Activated CD8-positive, alpha-beta T cell treated with anti-CD3 and anti-CD28 coated beads for 36 hours (primary cell): ENCODE measurements at places on chromosomes 4 and X.

- DNase-seq, result no peak
Measured at GRCh38 chr4:67754288-67754687, at the start of gene GNRHR. TSS of gene GNRHR (minus strand) at chr4:67754388. CDS start at chr4:67754335, 53 bp downstream.

GRCh38 chrX:48683411-48683982, at the start of gene WAS:
TSS of gene WAS (plus strand) at chrX:48683799. CDS start at chrX:48683854, 55 bp downstream.
- DNase-seq, result peak; percentile 74

GRCh38 chr4:99414401-99414800, 20.7 kb downstream of the ADH7 start:
- DNase-seq, result no peak

DNA sequence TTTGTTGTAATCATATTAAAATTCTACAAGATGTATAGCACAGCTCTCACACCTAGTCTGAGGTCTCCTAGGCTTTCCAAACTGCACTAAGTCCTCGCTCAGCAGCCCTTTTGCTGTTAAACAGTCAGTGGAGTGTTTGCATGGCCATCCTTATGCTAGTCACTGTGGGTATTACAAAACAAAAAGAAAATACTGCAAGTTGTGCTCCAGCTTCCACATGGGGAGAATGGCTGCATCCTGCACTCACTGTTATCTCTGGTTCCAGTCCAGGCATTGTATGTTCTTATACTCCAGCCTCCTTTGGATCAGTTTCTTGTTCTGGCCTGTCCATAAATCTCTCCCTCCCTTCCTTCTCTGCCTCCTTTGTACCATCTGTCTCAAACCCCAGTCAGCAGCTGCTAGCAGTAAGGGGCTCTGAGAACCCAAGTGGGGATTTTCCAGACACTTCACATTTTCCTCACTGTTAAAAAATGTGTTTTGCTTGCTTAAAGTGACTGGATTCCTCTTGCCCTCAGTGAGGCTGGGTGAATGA, 38.5 kb upstream of the BMP15 start:
- DNase-seq, result no peak

GRCh38 chr4:165966833-165967232, 93.8 kb downstream of the TLL1 start:
- DNase-seq, result no peak

GRCh38 chrX:148513661-148514060, 13.2 kb downstream of the AFF2 start:
- DNase-seq, result no peak

GRCh38 chrX:7580127-7580526, 262.8 kb upstream of the VCX start:
- DNase-seq, result no peak

DNA sequence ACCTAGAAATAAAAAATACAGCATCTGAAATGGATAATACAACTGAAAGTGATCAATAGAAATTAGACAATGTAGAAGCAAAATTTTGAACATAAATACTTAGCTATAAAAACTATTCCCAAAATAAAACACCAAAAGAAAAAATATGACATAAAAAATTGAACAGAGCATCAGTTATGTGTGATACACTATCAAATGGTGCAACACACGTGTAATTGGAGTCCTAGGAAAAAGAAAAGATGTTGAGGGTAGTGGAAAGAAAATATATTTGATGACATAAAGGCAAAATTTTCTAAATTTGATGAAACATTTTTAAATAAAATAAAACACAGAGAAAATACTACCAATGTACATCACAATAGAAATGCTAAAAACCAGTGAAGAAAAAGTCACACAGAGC, 63.1 kb downstream of the NPY2R start:
- no peak for DNase-seq

GRCh38 chr4:113694008-113694407, 67.5 kb downstream of the CAMK2D start:
- no peak for DNase-seq

DNA sequence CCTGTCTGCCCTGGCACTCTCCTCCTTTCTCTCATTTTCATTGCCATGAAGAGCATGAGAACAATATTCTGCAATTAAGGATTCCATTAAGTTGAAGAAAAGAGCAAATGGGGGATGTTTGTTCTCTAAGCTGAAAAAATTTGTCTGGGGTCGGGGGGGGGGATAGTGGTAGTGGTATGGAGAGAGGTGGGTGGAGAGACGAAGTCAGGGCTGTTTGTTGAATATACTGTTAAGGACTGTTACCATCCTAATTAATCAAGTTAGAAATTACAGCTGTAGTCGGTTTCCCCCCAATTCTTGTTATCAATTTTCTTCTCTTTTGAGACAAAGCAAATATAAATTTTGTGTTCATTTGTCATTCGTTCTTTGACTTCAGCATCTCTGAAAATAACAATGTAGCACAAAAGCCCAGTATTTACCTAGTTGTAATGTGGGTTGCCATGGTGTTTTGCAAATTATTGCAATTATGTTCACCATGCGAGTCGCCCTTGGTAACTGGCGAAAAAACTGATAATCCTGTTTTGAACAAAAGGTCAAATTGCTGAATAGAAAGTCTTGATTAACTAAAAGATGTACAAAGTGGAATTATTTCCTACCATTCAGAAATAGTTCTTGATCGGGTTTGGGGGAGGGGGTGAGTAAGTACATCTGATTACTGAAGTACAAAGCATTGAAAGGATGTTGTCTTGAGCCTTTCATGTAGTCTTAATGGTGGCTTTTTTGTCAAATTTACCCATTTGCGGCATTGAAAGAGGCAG, 139.1 kb downstream of the ARX start:
- DNase-seq, result no peak

DNA sequence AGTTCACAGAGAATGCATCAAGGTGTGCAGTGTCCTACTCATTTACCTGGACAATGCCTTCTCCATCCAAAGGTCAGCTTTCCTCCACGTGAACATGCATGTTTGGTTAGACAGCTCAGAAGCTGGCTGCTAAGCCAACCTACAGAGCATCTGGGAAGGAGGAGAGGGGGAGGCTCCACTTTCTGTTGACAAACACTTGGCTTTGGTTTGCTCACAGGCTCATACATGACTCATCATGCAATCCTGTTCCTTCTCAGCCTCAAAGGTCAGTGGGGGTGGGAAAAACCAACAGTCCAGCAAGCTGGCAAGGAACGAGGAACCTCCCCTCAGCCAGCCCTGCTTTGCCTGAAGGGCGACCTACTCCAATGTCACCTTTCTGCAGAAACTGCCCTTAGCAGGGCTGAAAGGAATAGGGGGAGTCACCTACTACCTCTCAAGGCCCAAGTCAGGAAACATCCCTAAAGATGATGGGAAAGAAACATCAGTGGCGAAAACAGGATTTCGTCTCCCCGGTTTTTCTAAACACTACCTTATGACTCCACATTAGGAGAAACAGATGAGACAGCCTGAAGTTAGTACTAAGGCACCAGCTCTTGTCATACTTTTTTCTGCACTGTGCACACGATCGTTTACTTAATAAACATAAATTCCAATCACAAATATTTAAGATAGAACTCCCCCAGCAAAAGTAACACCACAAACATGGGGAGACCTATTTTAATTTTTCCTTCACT, 37.9 kb downstream of the RELL1 start:
- DNase-seq, result no peak

DNA sequence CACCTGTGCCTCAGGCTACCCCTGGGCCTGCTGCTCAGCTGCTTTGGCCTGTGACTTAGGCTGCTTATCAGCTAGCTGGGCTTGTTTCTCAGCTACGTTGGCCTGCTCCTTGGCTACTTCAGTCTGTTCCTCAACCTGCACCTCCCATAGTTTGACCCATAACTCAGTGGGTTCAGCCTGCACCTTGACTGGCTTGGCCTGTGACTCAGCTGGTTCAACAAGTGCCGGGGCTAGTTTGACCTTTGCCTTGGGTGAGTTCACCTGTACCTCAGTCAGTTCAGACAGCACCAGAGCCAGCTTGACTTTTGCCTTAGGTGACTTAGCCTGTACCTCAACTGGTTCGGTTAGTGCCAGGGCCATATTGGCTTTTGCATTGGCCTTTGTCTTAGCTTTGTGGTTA, 171.2 kb downstream of the MSN start:
- no peak for DNase-seq

DNA sequence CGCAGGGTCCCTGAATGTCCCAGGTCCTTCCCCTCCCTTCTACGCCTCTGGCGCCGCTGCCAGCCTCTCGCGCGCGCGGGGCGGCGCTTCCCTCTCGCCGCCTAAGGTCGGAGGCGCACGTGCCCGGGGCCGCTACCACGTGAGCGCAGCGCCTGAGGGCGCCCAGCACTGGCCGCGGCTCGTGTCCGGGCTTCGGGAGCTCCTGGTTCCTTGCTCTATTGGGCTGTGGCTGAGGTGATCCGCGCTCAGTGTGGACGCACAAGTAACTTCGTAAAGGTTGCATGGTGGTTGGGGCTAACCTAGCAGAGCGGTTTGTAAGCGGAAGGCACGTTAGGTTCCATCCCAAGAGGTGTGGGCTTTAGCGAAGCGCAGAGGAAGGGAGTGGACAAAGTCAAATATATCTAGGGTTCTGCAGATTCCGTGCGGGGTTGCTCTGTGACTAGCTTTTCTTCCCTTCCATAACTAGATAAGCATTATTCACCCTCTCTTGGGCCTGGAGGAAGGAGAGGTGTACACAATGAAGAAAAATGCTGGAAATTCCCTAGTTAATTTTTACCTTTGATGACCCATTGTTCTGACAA, 1.8 kb downstream of the TLL1 start:
- DNase-seq, result peak; percentile 4

- no peak for DNase-seq
Measured at GRCh38 chr4:81632581-81633299, 161.0 kb upstream of the RASGEF1B start.

GRCh38 chr4:101682946-101683345, 107.6 kb upstream of the BANK1 start:
- DNase-seq, result no peak

- DNase-seq, result no peak
Measured at GRCh38 chrX:129965166-129965565, 17.3 kb upstream of the BCORL1 start.

DNA sequence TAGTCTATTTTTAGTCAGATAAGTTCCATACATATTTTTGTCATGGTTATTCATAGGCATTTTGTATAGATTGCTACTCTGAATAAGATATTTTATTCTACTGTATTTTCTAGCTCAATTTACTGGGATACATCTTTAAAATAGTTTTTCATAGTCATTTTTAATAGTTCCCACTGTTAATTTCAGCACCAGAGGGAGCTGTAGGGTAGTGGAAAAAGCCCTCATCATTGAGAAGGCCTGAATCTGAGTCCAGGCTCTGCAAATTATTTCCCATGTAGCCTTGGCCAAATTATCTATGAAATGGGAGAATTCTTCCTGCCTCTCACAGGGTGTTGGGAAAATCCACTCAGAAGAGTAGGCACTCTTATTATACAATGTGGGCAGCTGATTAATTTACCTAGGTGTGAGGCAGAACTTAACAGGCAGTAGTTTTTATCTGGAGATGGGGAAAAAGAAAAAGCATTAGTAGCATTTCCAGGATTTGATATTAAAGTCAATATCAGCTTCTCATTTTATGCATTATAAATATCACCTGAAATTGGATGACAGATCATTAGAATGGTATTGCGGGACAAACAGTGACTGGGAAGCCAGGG, 102.9 kb upstream of the PAQR3 start:
- no peak for DNase-seq

DNA sequence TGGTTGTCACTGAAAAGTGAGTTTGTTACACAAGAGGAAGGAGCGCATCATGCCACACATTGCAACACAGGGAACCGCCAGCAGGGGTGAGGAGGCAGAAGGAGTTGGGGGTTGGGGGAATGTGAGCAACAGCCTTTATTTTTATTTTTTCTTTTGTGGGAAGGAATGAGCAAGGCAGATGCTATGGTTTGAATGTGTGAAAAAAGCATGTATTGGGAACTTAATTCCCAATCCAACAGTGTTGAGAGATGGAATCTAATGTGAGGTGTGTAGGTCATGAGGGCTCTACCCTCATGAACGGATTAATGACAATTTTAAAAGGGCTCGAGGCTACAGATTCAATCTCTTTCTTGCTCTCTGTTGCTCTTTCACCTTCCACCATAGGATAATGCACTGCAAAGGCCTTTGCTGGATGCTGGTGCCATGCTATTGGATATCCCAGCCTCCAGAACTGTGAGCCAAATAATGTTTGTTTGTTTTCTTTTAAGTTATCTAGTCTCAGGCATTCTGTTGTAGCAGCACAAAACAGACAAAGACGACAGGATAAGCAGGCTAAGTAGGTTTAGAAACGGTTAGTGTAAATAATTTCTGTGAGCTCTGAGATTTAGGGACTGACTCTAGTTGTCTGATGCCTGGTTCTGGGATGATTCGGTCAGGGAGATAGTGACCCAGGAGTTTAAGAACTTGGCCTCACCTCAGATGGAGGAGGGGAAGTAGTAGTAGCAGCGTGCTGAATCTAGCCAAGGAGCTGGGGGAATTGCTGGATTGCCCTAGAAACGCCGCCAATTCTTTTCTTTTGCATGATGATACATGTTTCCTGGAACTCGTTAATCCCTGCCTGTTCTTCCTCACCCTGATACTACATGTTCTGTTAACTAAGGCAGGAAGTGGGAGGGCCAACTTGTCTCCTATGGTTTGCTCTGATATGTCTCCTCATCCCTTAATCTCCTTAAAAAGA, 156.6 kb upstream of the CTSO start:
- no peak for DNase-seq

- DNase-seq, result no peak
Measured at GRCh38 chr4:25477221-25477620, 100.2 kb downstream of the ANAPC4 start.

GRCh38 chr4:137129441-137129840, 402.9 kb downstream of the PCDH18 start:
- DNase-seq, result no peak

- DNase-seq, result no peak
Measured at GRCh38 chr4:157808796-157809383, 363.9 kb downstream of the GASK1B start.

GRCh38 chr4:147994076-147994475, 262.2 kb downstream of the ARHGAP10 start:
- no peak for DNase-seq

DNA sequence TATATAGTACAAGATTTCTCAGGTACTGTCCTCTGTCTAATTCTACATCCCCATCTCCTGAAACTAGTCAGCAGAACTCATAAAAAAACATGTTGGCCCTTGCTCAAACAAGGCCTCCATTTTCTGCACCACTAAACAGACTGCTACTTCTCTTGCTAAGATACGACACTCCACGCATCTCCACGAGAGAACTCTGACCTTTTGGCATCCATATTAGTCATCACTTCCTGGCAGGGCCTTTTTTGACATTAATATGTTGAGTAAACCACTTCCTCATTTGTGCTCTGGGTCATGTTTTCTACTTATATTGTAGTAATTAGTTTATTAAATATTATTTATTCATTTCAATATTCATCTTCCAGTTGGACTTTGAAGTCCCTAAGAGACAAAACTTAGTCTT, 65.6 kb downstream of the DCAF8L1 start:
- no peak for DNase-seq
